ENCODE measurements at places on chromosomes 6 and 20.

GRCh38 chr6:28351087-28351486 lies 1.3 kb downstream of the ZKSCAN3 start:
- H3K4me3 ChIP-seq: no peak overlapping the region
- H3K4me1 ChIP-seq: peaks cover 18% of the 10 kb centered on the region
- H3K27ac ChIP-seq: peak overlapping the region; percentile 3
- peaks cover 3% of the 10 kb centered on the region for H3K27me3 ChIP-seq

DNA sequence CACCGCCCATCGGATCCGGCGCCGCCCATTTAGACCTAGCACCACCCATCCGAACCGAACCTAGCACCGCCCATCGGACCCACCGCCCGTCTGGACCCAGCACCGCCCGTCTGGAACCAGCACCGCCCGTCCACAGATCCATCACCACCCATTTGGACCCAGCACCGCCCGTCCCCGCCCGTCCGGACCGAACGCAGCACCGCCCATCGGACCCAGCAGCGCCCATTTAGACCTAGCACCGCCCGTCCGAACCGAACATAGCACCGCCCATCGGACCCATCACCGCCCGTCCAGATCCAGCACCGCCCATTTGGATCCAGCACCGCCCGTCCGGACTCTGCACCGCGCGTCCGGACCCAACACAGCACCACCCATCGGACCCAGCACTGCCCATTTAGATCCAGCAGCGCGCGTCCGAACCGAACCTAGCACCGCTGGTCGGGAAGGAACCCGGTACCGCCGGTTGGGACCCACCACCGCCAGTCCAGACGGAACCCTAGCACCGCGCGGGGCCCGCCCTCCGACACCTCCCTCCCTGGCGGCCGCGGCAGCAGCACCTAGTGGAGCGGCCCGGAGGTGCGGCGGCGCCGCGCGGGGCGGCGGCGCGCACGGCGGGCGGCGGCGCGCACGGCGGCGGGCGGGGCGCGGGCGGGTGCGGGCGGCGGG lies 348 bp upstream of the AFDN start:
- H3K4me3 ChIP-seq: peak overlapping the region; percentile 90
- H3K4me1 ChIP-seq: peaks cover 18% of the 10 kb centered on the region
- peak; percentile 69 for DNase-seq
- peak overlapping the region; percentile 69 for H3K27ac ChIP-seq
- H3K36me3 ChIP-seq: no peaks in the 10 kb centered on the region

DNA sequence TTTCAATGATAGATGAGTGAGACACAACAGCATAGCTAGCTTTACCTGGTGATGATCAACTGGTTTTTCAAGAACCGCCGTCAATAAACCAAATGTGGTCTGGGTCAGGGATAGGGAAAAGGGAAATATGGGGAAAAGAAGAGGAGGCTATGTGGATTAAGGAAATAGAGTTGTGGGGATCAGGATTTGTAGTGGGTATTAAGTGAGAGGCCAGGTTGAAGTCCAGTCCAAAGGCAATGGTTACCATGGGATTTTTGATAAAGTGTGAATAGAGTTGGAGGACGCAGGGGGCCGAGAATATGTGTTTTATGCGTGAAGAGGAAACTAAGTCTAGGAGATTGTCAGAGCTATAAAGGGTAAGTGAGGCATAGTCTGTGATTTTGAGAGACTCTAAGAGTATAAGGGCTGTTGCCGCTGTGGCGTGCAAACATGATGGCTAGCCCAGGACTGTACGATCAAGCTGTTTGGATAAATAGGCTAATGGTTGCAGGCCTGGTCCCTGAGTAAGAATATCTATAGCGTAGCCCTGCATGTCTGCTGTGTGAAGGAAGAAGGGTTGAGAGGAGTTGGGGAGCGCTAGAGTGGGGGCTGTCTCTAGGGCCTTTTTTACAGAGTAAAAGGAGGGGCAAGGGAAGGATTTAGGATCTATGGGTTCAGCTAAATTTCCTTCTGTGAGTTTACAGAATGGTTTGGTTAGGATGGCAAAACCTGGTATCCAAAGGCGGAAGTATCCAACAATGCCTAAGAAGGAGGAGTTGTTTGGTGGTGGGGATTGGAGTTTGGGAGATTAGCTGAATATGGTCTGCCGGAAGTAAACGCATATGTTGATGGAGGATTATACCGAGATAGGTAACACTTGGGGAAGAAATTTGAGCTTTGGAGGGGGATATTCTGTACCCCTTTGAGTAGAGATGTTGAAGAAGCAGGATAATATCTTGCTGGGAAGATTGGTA lies 749.7 kb upstream of the ADGRB3 start:
- no peaks in the 10 kb centered on the region for H3K27me3 ChIP-seq
- no peak overlapping the region for H3K27ac ChIP-seq
- H3K36me3 ChIP-seq: no peaks in the 10 kb centered on the region
- no peaks in the 10 kb centered on the region for H3K4me1 ChIP-seq
- DNase-seq: no peak

DNA sequence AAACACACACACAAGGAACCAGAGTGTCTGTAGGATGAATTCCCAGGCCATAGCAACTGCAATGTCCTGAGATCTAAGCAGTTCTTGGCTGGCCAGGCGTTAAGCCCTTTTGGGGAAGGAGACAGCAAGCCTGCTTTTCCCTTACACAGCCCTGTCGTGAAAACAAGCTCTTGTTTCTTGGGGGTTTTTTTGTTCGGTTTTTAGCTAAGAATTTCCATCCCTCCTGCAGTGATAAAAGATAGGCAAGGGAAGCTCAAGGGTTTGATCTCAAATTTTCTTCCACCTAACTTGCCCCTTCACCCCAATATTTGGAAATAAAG lies 1.5 kb downstream of the TNFRSF21 start:
- peaks cover 4% of the 10 kb centered on the region for H3K4me1 ChIP-seq
- H3K27me3 ChIP-seq: peaks cover 16% of the 10 kb centered on the region
- H3K36me3 ChIP-seq: no peaks in the 10 kb centered on the region
- no peak overlapping the region for H3K27ac ChIP-seq

- no peak overlapping the region for H3K4me3 ChIP-seq
- peaks cover 20% of the 10 kb centered on the region for H3K36me3 ChIP-seq
- no peaks in the 10 kb centered on the region for H3K4me1 ChIP-seq
- DNase-seq: no peak
- H3K27ac ChIP-seq: no peak overlapping the region
- H3K27me3 ChIP-seq: no peaks in the 10 kb centered on the region
These were observed 43.4 kb downstream of the LYRM4 start for GRCh38 chr6:5217356-5217755.

DNA sequence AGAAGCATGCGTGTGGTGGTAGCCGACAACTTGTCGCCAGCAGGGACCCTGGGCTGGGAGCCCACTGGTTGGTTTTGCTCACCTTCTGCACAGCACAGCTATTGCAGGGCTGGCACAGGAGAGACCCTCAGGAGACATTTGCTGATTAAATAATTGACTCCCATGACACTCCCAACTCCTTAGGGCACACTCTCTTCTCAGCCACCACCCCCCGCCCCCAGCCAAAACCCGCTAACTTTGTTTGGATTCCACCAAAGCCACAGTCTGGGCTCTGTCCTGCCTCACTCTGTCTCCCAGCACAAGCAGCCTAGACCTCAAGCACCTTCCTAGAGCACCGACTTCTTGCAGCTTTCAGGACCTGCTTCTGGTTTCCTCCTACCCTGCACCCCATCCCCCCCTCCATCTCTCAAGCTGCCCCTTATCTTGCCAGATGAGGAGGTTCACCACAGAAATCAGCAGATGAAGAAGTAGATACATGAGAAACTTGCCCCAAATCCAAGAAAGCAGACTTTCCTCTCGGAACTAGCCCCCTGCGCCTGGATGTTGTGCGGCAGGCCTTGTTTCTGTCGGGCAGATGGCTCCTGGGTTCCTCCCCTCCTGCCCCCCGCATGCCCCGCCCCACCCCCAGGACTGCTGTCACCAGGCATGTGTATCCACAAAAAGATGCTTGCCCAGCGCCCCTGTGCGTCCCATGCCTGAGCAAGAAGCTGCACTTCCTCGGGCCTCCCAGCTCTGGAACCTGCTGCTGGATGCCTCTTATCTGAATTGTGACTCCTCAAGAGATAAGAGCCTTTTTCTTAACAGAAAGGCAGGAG lies 35.0 kb upstream of the CD93 start:
- DNase-seq: no peak
- H3K4me3 ChIP-seq: no peak overlapping the region
- H3K27me3 ChIP-seq: peaks cover 17% of the 10 kb centered on the region
- H3K4me1 ChIP-seq: peaks cover 3% of the 10 kb centered on the region
